ENCODE measurements at places on chromosomes 7 and 10.

- DNase-seq, result no peak
These were observed 10.1 kb downstream of the PDGFA start for GRCh38 chr7:509426-510130.

DNA sequence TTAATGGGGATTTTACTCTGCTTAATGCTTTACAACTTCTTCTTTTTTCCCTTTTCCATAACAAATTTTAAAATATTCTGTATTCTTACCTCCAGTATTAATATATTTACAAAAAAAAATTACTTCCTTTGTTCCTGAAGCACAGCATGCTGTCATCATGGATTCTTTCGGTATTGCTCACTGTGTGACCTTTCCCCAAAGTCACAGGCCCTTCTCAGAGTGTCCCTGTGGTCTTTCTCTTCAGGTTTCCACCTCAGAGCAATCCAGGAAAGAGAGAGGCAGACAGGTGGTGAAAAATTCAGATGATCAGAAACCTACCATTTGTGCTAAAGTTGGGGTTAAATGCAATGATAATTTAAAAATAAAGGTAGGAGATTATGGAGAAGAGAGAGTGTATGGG is 13.0 kb downstream of the AOAH start:
- no peak for DNase-seq

- no peak for DNase-seq
These were observed 5.6 kb downstream of the BZW2 start for GRCh38 chr7:16651396-16652239.

DNA sequence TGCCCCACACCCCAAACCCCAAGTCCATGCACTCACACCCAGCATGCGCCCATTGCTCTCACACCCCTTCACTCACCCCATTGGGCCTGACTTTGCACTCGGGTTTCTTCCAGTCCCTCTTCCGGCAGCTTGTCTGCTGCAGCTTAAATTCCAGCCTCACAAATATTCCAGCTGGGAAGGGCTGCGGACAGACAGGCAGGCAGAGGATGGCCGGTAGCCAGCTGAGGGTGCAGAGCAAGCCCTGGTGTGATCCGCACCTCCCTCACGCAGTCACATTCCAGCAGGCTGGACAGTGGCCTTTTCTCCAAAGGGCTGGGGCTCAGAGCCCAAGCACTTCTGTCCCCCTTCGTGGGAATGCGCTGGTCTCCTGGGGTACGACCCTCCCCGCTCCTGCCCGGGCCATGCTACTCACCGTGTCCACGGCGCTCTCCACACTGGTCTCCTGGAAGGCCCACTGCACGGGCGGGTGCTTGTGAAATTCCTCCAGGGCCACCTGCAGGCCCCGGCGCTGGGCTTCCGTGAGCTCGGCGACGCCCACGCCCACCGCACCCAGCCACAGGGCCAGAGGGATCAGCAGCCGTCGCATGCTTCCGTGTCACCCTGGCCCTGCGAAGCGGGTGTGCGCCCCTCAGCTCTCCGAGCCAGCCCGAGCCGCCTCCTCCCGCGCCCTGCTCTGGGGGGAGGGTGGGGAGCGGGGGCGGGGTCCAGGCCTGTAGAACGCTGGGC is 1.2 kb downstream of the RARRES2 start:
- no peak for DNase-seq

GRCh38 chr7:5633161-5634106 is 148.0 kb downstream of the RNF216 start:
- DNase-seq, result no peak

- no peak for DNase-seq
These were observed 7.1 kb downstream of the CLCN1 start for GRCh38 chr7:143322760-143323633.

DNA sequence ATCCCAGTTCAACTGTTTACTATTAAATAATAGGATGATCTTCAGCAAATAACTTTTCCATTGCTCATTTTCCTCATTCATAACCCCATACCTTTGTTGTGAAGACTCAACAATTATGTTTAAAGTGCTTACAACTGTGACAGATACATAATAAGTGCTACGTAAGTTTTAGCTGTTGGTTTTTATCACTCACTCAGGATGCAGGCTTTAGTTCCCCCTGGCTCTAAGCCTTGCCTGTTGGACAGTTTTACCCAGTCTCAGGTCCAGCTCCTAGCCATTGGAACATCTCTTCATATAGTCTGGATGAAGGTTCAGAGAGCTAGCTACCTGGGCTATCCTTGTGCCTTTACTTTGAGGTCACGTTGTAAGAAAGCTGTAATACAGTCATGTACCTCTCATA is 353.2 kb downstream of the CRPPA start:
- no peak for DNase-seq

- no peak for DNase-seq
These were observed 2.8 kb upstream of the NPFFR1 start for GRCh38 chr10:70286616-70287015.

DNA sequence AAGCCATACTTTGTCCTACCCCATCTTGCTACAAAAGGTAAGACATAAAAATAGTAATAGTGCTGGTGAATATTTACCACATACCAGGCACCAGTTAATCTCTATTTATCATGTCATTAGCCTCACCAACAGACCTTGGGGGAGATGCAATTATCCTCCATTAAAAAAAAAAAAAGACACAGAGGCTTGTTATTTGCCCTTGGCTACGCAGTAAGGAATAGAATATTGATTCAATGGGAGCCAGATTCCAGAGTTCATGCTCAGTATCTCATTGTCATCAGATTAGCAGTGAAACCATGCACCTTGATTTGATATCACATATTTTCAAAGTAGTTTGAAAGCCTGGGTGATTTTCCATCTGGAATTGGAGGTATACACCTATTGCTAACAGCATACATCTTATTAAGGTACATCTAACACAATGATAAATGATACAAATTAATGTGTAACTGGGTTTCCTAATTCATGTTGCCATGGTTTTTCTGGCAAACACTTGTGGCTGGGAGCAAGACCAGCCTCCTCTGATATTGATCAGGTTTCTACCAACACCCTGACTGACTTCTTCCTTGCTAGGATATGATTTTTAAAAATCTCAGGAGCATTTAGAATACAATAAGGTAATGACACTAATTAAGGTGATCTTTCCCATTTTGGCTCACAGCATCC is 67.1 kb upstream of the PRR15 start:
- DNase-seq, result no peak

- no peak for DNase-seq
These were observed 5.9 kb downstream of the ZNF488 start for GRCh38 chr10:47378183-47378510.

DNA sequence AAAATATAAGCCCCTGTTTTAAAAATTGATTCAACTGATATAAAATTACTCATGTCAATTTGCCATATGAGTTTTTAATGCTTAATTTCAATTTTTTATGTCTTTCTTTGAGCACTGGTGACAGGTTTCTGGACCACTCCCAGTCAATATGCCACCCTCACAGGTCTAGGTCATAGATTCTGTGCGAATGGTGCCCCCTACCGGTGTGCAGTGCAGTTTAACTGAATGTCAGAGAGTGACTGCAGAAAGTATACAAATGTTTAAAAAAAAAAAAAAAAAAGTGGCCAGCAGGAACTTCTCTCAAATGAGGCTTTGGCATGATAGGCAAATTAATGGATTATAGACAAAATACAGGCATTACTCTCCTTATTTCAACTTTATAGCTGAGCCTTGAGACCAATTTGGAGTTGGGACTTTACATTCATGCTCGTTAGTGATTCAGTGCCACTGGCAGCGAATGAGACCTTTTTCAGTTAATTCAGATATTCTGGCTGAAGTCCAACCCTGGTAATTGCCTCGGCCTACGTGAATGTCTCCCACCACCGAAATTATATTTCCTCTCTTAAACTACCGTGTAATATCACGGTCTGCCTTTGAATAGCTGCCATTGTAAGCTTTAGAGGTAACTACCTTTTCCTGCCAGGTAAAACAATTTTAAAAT is 427.6 kb downstream of the PHTF2 start:
- peak; percentile 62 for DNase-seq

GRCh38 chr7:28697913-28698563 is 260.1 kb downstream of the TRIL start:
- DNase-seq, result no peak

DNA sequence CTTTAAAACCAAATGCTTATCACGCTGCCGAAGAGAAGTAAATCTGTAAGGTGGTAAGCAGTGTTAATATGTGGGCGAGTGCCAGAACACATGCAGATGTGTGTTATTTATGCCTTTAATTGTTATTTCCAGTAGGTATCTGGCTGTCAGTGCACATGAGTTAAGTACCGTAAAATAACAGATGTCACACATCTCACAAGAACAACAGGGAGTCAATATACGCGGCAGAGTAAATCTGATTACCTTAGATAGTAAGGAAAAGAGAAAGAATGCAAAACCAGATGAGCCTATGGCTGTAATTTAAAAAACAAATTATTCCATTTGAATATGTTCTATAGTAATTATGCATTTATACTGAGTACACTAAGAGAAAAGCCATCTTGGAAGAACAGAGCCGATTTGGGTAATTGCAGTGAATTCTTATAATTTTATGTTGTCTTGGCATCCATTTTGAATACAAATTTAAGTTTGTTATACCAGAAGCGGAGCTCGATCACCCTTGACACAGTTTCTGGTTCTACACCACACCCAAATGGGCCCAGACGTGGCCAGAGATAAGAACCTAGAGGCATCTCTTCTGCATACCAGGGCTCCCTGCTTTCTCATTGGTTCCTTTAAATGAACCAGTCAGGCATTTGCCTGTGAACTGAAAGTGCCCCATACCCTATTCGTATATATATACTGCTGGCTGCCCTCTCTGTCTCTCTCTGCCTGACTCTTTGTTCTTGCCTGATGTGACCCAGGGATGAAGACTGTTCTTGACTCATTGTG is 34.8 kb downstream of the DNAJB9 start:
- no peak for DNase-seq

- DNase-seq, result no peak
These were observed 32.3 kb upstream of the PALS2 start for GRCh38 chr7:24540956-24541355.

DNA sequence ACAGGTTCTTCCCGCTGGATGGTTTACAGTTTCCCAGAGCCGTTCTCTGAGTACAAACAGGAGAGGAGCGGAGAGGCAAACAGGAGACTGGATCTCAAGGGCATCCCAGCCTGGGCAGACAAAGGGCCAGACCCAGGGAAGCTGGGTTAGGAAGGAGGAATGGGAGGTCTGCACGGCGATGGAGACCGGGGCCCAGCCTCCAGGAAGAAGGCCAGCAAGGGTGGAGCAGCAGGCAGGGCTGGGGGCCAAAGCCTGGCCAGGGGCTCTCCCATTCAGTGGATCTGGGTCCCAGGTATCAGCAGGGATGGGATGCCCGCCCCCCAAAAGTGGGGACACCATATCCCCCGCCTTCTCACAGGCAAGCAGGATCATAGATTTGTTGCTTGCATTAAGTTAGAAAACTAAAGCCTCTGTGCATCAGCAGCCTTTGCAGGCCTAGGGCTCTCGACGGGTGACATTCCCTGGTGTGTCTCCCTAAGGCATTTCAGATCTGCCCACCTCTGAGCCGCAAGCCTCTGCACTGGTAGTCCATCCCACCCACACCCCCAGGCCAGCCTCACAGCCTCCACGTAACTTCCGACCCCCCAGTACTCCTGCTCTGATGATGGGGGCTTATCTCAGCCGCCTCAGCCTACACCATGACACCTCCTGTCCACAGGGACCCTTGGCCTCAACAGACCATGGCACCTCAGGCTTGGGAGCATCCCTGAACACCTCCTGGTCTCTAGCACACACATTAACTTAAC is 59.9 kb downstream of the TNS3 start:
- no peak for DNase-seq

- DNase-seq, result no peak
These were observed 1.9 kb downstream of the TBXAS1 start for GRCh38 chr7:139830782-139831501.

DNA sequence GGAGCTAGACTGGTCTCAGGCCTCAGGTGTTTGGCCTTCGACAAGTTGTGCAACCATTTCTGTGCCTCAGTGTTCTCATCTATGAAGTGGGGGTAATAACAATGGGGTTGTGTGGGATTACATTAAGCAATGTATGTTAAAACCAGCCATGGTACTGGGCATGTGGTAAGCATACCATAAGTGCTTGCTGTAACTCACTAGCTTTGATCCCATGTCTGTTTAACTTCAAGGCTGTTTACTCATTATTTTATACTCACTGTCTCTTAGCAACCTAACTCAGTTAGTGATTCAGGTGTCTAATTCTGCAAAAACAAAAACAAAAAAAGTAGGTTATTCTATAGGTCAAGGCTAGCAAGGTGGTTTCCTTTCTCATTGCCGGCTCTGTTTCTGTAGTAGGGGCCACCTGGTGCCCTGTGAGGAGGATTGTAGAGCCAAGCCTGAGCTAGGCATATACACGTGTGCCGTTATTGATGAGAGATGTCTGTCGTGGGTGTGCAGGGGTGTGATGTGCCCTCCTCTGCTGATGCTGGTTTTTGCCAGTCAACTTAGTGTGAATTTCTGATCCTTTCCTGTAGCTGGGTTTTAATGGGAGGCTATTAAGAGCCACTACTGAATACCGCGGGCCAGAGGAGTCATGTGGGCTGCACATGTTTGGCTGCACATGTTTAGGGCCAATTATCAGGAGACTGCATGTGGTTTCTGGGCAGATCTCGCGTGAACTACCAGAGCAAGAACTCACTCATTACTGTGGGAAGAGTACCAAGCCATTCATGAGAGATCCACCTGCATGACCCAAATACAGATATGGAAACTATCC is 56.2 kb downstream of the EEPD1 start:
- DNase-seq, result no peak

GRCh38 chr7:70533614-70534013 is 598.3 kb upstream of the GALNT17 start:
- DNase-seq, result no peak
